Spinal cord (tissue), 10 donors: ENCODE measurements at places on chromosomes 6 and 20. TPM values are rescaled to one million over a fixed set of nuclear protein-coding genes. Genes with fewer than 3 reads are reported as not detected.

- DNase-seq = no peak
- no peaks in the 10 kb centered on the region for H3K27me3 ChIP-seq
- no peak overlapping the region for H3K27ac ChIP-seq
- H3K4me3 ChIP-seq = no peak overlapping the region
- H3K36me3 ChIP-seq = no peaks in the 10 kb centered on the region
- H3K4me1 ChIP-seq = peaks cover 5% of the 10 kb centered on the region
Measured at GRCh38 chr6:104472021-104472901, 387.5 kb downstream of the HACE1 start.

GRCh38 chr6:156961282-156961892 is 184.2 kb downstream of the ARID1B start:
- peaks cover 2% of the 10 kb centered on the region for H3K4me1 ChIP-seq
- peaks cover 3% of the 10 kb centered on the region for H3K36me3 ChIP-seq
- H3K27ac ChIP-seq = no peak overlapping the region
- no peak for DNase-seq
- H3K4me3 ChIP-seq = no peak overlapping the region
- no peaks in the 10 kb centered on the region for H3K27me3 ChIP-seq

DNA sequence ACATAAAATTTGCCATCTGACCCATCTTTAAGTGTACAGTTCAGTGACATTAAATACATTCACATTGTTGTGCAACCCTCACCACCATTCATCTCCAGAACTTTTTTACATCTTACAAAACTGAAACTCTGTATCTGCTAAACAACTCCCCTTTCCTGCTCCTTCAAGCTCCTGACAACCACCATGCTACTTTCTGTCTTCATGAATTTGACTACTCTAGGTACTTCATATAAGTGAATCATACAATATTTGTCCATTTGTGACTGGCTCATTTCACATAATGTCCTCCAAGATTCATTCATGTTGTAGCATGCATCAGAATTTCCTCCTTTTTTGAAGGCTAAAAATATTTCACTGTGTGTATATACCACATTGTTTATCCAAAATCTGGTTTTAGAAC is 86.9 kb upstream of the SMLR1 start:
- no peaks in the 10 kb centered on the region for H3K36me3 ChIP-seq
- peaks cover 5% of the 10 kb centered on the region for H3K4me1 ChIP-seq
- DNase-seq = no peak
- no peak overlapping the region for H3K4me3 ChIP-seq
- H3K27me3 ChIP-seq = no peaks in the 10 kb centered on the region

DNA sequence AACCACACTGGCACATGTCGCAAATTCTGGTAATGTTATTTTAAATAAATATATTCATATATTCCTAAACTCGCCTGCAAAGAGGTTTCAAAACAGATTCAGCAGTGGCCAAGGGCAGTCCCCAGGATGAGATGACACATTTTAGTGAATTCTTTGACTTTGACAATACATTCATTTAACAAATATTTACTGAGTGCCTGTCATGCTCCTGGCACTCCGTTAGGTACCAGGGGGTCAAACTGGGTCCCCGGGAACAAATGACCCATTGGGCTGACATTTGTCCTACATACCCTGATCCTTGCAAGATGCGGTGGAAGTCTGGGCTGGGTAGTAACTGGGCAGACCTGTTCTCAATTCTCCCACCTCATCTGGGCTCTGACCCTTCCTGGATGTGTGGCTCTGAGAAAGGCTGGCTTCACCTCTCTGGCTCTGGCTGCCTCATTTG is 74.9 kb downstream of the FYN start:
- peaks cover 32% of the 10 kb centered on the region for H3K4me1 ChIP-seq
- H3K4me3 ChIP-seq = no peak overlapping the region
- no peaks in the 10 kb centered on the region for H3K27me3 ChIP-seq
- DNase-seq = no peak
- H3K27ac ChIP-seq = no peak overlapping the region

DNA sequence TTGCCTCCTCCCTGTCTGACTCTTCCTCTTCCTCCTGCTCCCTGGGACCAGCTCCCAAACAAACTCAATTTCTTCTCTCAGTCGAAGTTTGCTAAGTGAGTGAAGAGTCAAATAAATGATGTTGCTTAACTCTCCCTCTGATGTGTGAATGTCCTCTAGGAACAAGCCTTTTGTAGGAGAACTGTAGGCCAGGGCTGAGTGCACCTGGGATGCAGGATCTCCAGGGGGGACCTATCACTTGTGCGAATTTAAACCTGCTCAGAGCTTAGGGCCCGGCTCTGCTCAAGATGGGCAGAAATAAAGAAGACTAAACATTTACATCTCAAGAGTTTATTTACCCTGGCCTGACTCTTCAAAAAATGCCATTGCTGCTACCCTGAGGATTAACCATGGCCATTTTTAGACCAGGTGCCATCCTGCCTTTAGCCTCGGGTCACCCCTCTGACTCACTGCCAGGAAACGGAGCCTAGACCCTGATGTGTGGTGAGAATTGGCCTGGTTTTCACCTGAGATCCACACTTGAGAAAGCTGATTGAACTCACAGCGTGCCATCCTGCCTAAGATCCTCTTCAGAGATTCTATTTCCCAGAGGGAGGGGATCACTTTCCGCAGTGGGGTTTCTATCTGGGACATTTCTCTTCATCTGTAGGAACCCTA is 63.6 kb upstream of the CD93 start:
- no peak overlapping the region for H3K4me3 ChIP-seq
- no peaks in the 10 kb centered on the region for H3K36me3 ChIP-seq
- no peak overlapping the region for H3K27ac ChIP-seq
- H3K27me3 ChIP-seq = no peaks in the 10 kb centered on the region

- H3K27me3 ChIP-seq = no peaks in the 10 kb centered on the region
- peaks cover 4% of the 10 kb centered on the region for H3K36me3 ChIP-seq
- peak overlapping the region; percentile 61 for H3K27ac ChIP-seq
- no peak overlapping the region for H3K4me3 ChIP-seq
- DNase-seq = peak; percentile 28
Measured at GRCh38 chr20:38889792-38890496, 36.3 kb upstream of the FAM83D start.

- no peaks in the 10 kb centered on the region for H3K36me3 ChIP-seq
- H3K27me3 ChIP-seq = no peaks in the 10 kb centered on the region
- no peak overlapping the region for H3K4me3 ChIP-seq
- H3K4me1 ChIP-seq = no peaks in the 10 kb centered on the region
Measured at GRCh38 chr6:56732517-56732916, 89.8 kb upstream of the DST start.

DNA sequence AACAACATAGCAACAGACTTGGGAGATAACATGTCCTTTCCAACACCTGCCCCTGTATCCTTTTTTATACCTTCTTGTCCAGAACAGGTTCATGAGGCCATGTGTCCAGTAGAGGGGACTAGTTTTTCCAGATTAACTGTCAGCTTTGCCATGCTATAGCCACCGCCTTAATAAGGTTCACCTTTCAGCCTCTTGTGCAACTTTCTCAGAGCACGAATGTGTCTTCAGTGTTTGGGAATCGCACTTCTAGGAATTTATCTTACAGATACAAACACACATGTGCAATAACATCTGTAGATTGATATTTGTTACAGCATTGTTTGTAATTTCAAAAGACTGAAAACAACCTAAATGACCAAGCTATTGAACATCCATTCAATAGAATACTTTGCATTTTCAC is 21.4 kb downstream of the NCR2 start:
- H3K4me3 ChIP-seq = no peak overlapping the region
- no peak overlapping the region for H3K27ac ChIP-seq
- DNase-seq = no peak
- no peaks in the 10 kb centered on the region for H3K4me1 ChIP-seq
- no peaks in the 10 kb centered on the region for H3K36me3 ChIP-seq

- no peak overlapping the region for H3K4me3 ChIP-seq
- H3K27ac ChIP-seq = no peak overlapping the region
- DNase-seq = no peak
- H3K36me3 ChIP-seq = peaks cover 5% of the 10 kb centered on the region
- H3K4me1 ChIP-seq = peaks cover 29% of the 10 kb centered on the region
- H3K27me3 ChIP-seq = peaks cover 5% of the 10 kb centered on the region
Measured at GRCh38 chr20:34983089-34983820, 27.6 kb downstream of the MYH7B start.

DNA sequence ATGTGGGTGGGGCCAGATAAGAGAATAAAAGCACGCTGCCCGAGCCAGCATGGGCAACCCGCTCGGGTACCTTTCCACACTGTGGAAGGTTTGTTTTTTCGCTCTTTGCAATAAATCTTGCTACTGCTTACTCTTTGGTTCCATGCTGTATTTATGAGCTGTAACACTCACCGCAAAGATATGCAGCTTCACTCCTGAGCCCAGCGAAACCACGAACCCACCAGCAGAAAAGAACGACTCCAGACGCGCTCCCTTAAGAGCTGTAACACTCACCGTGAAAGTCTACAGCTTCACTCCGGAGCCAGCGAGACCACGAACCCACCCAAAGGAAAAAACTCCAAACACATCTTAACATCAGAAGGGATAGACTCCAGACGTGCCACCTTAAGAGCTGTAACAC is 76.7 kb downstream of the TFAP2A start:
- no peak overlapping the region for H3K4me3 ChIP-seq
- H3K36me3 ChIP-seq = no peaks in the 10 kb centered on the region
- no peak for DNase-seq

Gene TUBB2B
- 554 TPM for total RNA-seq

Gene RTEL1
- total RNA-seq = 16.9 TPM

Gene OOEP
- total RNA-seq = not detected

Gene TNNC2
- total RNA-seq = 2.4 TPM

Gene CDSN
- total RNA-seq = not detected

Gene SLC35D3
- total RNA-seq = 0.99 TPM

Gene ARFGEF3
- 45.6 TPM for total RNA-seq

Gene HAO1
- not detected for total RNA-seq

Gene TSHZ2
- total RNA-seq = 33.0 TPM

Gene GPR63
- 6.0 TPM for total RNA-seq
